Renal cortical epithelial cell (primary cell): ENCODE measurements at places on chromosomes 6 and 20. TPM values are rescaled to one million over a fixed set of nuclear protein-coding genes. Genes with fewer than 3 reads are reported as not detected.

DNA sequence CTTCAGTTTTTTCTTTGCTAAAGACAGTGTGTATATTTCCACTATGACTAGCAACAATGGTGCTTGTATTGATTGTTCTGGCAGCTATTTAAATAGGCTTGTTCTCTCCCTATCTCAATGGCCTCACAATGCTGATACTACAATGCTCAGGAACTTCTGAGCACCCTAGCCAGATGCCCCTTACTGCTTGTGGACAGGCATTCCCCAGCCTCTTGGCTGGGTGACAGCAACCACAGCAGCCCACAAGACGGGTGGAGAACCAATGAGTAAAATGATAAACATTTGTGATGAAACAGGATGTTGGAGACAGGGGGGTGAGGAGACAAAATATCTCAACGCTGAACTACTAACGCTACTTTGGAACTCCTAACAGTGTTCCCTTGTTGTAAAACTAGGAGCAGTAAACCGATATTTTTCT lies 42.3 kb downstream of the HIVEP2 start:
- peak; percentile 98 for DNase-seq

- no peak for DNase-seq
Measured at GRCh38 chr20:9203081-9203447, 134.2 kb downstream of the PLCB4 start.

- no peak for DNase-seq
Measured at GRCh38 chr6:142958343-142958742, 13.4 kb upstream of the HIVEP2 start.

- no peak for DNase-seq
Measured at GRCh38 chr6:151499551-151499950, 5.7 kb downstream of the CCDC170 start.

GRCh38 chr20:48034751-48035150 lies 249.5 kb upstream of the SULF2 start:
- DNase-seq, result peak; percentile 61

DNA sequence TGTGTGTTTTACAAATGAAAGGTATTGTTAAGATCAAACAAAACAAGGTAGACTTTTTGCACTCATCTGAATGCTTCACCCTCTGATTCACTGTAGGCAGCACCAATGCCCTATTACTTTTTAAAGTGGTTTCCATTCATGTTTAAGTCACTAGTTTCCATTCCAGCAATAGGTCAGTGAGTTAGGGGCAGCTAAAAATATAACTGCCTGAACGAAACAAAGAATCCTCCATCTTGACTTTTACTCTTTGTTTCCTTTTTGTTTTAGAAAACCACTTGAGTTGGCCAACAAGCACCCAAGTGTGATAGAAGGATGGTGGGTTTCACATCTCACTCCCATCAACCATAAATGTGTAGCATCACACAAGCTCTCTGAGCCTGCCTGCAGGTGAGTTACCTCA lies 25.5 kb downstream of the CLIC5 start:
- no peak for DNase-seq

- no peak for DNase-seq
Measured at GRCh38 chr6:151514000-151514730, 20.3 kb downstream of the CCDC170 start.

DNA sequence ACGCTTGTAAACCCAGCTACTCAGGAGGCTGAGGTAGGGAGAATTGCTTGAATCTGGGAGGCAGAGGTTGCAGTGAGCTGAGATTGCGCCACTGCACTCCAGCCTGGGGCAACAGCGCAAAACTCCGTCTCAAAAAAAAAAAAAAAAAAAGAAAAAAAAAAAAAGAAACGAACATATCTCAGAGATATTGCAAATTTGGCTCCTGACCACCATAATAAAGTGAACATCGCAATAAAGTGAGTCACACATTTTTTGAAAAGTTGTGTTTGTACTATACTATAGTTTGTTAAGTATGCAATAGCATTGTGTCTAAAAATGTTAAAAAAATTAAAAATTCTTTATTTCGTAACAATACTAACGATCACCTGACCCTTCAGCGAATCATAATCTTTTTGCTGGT lies 13.3 kb downstream of the RSPH9 start:
- no peak for DNase-seq

DNA sequence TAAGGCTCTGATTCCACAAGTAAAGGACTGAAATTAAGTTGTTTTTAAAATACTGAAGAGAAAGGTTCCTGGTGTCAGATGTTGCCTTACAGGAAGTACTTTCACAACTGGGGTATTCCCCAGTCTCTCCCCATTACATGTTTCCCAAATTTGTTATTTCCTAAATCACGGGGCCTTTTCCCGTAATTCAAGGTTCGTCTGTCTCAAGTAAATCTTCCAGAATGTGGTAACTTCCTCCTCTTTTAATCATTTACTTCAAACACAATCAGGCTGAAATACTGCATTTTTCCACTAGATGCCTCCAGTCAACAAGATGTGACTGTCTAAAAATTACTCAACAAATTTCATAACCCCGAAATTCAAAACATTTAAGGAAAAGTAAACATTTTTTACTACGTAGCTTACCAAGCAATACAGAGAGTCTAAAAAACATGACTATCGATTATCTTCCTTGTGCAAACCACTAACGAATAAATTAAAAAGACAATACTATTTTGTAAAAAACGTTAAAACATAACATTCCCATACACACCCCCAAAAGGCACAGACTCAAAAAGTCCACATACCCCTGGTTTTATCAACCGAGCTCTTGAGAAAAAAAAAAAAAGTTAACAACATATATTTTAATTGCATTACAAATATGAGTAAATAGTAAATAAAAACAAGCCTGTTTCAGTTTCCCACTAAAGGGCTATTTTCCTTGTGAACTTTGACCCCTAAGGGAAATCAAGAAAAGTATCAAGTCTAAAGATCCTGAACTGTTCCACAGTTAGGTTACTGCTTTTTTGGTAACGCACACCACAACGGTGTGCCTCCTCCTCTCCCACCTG lies 1.7 kb downstream of the SOD2 start:
- DNase-seq, result peak; percentile 96

- no peak for DNase-seq
Measured at GRCh38 chr20:39829256-39829655, 859.8 kb downstream of the MAFB start.

DNA sequence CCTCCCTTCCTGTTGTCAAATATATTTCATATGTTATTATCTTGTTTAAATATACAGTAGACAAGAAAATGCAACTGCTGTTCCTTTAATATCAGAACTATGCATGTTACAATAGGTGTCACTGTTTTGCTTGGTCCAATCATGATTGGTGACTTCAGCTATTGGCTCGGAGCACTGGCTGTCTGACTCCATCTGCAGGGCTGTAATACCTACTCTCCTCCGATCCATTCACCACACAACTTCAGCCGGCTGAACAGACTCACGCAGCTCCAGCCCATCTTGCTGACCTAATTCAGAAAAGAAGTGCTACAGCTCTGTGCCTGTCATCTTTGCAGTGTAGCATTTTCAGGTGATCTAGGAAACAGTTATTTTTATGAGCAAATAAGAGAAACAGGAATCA lies at the start of gene BTBD3:
TSS of gene BTBD3 (plus strand) at position 231 of the 400 bp plus-strand sequence. CDS start 383 bp downstream, outside the sequence.
- peak; percentile 62 for DNase-seq

- no peak for DNase-seq
Measured at GRCh38 chr6:122930252-122931180, 65.5 kb upstream of the CLVS2 start.

DNA sequence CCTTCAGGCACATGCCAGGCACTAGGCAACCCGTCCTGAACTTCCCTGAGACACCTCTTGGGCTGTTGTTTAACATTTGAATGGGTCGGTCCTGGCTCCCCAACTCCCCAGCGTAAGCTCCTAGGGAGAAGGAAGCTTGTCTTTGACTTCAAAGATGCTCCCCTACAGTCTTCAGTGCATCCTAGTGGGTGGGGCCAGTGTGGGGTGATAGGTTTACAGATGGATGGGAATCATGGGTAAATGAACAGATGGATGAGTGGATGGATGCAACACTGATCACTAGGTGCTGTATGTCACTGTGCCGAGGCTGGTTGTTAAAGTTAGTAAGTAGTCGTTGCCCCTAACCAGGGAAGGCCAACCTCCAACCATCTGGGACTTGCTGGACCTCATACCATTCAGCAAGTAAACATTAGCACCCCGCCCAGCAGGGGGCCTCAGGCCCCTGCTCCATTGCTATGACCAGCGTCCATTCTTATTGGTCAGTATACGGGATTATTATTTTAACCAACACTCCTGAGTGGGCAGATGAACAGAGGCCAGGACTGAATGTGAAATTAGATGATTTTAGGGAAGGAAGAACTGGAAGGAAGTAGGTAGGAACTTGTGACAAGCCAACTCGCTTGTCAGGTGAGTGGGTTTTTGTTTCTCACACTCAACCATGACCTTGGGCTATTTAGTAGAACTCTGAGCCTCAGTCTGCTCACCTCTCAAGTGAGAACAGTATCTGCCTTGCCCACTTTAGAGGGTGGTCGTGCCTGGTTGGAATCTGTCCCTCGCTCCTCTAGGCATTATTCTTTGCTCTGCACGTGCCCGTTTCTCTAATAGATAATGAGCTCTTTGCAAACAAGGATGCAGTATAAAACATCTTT lies 82.9 kb upstream of the FOXP4 start:
- peak; percentile 73 for DNase-seq

DNA sequence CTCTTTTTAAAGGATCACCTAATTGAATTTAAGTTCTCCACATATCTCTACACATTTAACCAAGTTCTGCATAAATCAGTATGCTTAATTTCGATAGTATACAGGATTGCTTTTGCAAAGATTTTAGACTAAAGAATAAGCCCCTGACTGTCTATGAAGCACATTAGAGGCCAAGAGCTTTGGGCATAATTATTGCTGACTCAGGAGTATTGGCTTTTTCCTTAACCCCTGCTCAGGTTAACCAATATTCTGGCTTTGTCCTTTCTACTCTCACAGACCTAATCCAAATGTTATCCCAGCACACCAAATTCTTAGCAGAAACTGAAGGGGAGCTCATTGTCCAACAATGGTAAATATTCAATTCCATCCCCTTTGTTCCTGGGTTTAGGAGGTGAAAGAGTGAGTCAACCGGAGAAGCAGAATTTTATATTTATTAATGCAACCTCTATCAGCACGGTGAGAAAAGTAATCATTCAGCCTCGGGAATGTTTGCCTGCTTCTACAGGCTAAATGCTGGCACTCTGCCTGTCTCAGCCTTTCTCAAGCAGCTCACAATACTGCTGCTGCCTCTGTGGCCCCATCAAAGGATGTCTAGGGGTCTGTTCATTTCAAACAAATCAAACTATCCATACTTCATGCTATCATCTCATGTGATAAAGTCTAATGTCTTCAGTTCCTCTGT lies 125.0 kb downstream of the SIM1 start:
- DNase-seq, result peak; percentile 15

- DNase-seq, result no peak
Measured at GRCh38 chr20:2652724-2653555, 508 bp downstream of the NOP56 start.

DNA sequence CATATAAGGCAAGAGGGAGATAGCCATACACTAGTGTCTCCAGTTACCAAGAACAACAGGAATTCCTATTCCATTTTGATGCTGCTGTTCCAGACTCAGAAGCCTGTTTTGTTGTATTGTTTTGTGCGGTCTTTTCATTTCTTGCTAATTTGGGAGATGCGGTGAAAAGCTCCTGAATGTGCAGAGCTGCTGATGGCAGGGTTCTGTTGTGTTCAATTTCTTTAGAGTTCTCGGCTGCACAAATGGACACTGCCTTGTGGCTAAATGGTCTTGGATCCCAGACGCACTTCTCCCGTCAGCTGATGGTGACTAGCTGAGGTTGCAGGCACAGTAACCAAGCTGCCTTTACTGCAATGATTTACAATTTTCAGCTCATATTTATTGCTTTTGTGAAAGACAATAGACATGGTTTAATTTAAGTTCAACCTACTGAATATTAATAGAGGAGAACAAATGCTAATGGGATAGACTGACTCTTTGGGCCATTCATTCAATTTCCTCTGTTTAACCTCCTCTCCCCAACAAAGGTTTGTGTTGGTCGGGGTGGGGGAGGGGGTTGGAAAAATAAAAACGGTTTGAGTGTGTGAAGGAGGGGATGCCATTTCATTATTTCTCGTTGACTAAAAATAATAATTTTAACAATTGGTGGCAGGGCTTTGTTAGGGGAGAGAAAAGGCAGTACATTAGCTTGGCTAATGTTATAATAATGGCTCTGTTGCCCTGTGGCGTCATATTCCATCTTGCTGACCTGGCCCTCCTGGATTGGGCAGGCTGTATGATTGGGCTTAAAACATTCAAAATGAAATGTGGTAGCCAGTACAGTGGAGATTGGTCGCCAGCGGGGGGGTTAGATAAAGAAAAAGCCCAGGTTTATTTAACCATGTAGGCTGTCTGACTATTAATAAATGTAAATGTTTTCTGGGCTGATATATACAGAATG lies 159.5 kb downstream of the JARID2 start:
- DNase-seq, result no peak

GRCh38 chr6:100801036-100801435 lies 80.1 kb downstream of the ASCC3 start:
- DNase-seq, result no peak

- no peak for DNase-seq
Measured at GRCh38 chr6:131281471-131282270, 146.4 kb downstream of the AKAP7 start.

DNA sequence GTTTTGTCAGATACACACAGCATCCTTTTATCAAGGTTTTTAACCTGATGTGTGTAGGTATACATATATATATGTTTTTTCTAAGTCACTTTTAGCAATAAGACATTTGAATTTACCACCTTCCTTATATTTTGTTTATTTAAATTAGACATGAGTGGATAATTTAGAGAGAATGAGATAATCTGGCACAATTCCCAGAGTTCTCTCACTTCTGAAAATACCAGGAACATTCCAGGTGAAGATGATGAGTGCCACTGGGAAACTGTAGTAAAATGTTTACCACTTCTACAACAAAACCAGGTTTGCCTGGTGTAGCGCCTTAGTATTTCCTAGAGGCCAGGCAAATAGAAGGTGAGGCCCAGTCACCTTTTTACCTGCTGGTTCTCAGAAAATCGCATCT lies 189.5 kb downstream of the TMEM242 start:
- DNase-seq, result peak; percentile 25

DNA sequence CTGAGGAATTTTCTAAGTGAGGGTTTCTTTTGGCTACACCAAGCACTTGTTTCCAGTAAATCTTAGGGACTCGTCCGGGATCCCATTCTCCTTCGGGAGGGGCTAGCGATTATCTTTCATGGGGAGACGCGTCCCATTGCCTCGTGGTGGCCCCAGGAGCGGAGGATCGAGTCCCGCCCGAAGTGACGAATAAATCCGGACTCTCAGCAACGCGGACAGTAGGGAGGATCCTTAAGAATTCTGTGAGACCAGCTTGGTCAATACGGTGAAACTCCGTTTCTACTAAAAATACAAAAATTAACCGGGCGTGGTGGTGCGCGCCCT lies 69.1 kb upstream of the PRSS16 start:
- DNase-seq, result no peak

- DNase-seq, result no peak
Measured at GRCh38 chr20:44810391-44811149, at the start of gene RIMS4. TSS of gene RIMS4 (minus strand) at chr20:44810546. CDS start at chr20:44810271, 275 bp downstream.

- DNase-seq, result no peak
Measured at GRCh38 chr6:11814819-11815218, 36.2 kb upstream of the ADTRP start.

GRCh38 chr20:8877294-8877693 lies 191.6 kb upstream of the PLCB4 start:
- DNase-seq, result no peak

The NKX2-2 gene
- total RNA-seq, result not detected in 2 replicates

The ERVFRD-1 gene
- total RNA-seq, result not detected in 2 replicates

The JPH2 gene
- 8.5 and 11.6 TPM in 2 replicates for total RNA-seq

The PTCRA gene
- total RNA-seq, result not detected in 2 replicates

The COL10A1 gene
- not detected in 2 replicates for total RNA-seq

The PAX1 gene
- total RNA-seq, result 0.10 TPM in 1 of 2 replicates, not detected in the other

The E2F1 gene
- 0.89 and 4.3 TPM in 2 replicates for total RNA-seq

The NR2E1 gene
- not detected in 2 replicates for total RNA-seq

The ANKRD66 gene
- not detected in 2 replicates for total RNA-seq

The GCNT2 gene
- total RNA-seq, result 27.8 and 59.4 TPM in 2 replicates
